ENCODE measurements at places on chromosomes 3 and 15.

- DNase-seq: no peak
Observed at GRCh38 chr15:60611592-60612346, 132.8 kb upstream of the ICE2 start.

- no peak for DNase-seq
Observed at GRCh38 chr15:26767169-26767670, 5.6 kb downstream of the GABRB3 start.

DNA sequence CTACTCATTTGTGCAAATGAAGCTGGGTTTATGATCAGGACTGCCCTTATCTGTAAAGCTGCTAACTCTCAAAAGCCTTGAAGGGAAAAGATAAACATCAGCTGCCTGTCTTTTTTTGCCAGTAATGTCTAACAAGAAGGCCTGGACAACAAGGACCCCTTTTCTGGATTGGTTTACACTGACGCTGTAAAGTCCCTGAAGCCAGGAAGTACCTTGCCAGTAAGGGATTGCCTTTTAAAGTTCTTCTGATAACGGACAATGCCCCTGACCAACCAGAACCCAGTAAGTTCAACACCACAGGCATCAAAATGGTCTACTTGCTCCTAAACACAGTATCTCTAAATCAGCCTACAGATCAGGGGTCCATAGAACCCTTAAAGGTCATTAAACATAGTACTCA, 178.0 kb downstream of the PCCB start:
- no peak for DNase-seq

DNA sequence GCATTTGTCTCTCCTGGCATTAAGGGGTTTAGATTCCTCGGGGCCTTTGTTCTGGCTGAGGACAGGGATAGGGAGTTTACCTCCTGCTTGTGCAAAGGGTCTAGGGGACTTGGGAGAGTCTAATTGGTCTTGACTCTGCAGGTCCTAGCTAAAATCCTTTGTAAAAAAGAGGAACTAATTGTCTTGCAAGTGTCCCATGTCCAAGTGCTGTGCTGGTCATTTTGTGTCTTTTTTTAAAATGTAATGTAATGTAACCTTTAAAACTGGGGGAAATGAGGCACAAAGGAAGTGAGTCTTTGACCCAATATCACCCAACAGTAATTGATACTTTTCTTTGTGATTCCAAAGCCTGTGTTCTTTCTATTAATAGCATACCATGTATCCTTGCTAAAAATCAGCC, 14.9 kb upstream of the C3orf80 start:
- DNase-seq: no peak

- DNase-seq: no peak
Observed at GRCh38 chr15:36899696-36900095, 200.7 kb downstream of the MEIS2 start.

GRCh38 chr15:62068071-62068809, 1.5 kb downstream of the C2CD4A start:
- DNase-seq: no peak

- no peak for DNase-seq
Observed at GRCh38 chr3:49841126-49841696, 15.2 kb downstream of the TRAIP start.

Data from vagina (tissue), 2 donors.